SK-N-SH treated with all-trans-retinoic acid at 6 μM for 48 hours (cell line): ENCODE measurements at places on chromosomes 4 and X.
A peak's percentile ranks its signal among the peaks of the same experiment; 100 is the strongest.

GRCh38 chr4:104938624-104939023, 208.1 kb upstream of the TET2 start:
- no peak for ATAC-seq

DNA sequence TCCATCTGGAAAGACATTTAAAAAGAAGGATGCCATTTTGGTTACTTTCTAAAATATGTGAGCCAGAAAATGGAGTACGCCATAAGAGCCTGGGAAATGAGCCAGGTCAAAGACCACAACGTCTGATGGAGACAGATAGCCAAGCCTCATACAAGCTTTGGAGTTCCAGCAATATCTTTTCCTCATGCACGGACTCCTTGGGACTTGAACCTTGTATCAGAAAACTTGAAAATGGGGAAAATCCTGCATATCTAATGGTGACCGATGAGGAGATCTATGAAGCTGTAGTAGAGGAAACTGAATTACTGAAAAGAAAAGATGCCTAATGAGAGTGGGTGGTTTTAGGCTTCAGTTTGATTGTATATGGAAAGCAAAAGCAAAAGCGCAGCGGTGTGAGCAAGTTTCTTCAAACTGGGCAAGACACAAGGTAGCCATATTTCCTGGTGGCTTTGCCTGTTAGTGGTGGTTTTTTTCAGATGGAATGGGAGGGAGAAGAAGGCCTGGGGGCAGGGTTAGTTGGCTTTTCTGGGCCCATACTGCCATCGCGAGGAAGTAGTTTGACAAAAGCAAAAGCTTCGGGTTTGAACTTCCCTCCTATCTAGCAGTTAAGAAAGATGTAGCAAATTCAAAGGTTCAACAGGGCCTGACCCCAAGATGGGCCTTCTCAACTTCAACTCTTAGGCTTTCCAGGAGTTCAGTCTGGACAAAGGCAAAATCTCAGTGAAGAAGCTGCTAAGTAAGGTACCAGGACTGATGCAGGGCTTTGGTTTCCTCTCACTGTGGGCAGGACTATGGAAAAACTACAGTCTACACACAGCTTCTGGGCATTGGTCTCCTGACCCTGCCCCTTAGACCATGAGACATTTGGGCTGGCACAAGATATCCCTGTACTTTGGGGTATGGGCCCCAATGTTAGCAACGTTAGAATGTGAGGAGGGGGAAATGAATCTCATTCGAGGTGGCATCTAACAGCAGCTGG, 210.0 kb upstream of the STK26 start:
- ATAC-seq, result peak; percentile 45

GRCh38 chr4:53716471-53717063, 125.3 kb upstream of the LNX1 start:
- ATAC-seq, result no peak

GRCh38 chr4:3361896-3362295, 69.1 kb downstream of the RGS12 start:
- no peak for ATAC-seq

- peak; percentile 5; the same call in 1 of the 3 replicates for ATAC-seq
Measured at GRCh38 chr4:94544811-94545210, 93.1 kb downstream of the PDLIM5 start.

GRCh38 chr4:147816382-147817254, 84.7 kb downstream of the ARHGAP10 start:
- ATAC-seq, result no peak

DNA sequence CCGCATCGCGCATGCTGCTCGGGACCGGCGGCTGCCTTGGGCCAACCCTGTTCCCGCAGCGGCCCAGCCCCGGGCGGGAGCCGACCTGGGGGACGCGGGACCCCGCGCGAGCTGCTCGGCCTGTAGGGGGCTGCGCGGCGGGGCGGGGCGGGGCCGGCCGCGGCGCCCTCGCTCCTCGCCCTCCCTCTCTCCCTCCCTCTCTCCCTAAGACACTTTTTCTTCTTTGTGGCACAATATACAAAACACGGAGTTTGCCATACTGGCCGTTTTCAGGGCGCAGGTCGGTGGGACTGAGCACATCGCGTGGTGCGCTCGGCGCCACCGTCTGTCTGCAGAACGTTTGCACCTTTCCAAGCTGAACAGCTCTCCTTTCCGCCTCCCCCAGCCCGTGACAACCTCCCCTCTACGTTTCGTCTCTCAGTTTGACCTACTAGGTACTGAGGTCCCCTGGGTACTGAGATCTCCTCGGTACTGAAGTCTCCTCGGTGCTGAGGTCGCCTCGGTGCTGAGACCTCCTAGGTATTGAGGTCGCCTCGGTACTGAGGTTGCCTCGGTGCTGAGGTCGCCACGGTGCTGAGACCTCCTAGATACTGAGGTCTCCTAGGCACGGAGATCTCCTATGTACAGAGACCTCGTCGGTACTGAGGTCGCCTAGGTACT, 261.1 kb upstream of the PLCXD1 start:
- ATAC-seq, result peak; percentile 8; the same call in 2 of the 3 replicates

GRCh38 chr4:142773505-142773904, 72.6 kb downstream of the INPP4B start:
- ATAC-seq, result no peak

DNA sequence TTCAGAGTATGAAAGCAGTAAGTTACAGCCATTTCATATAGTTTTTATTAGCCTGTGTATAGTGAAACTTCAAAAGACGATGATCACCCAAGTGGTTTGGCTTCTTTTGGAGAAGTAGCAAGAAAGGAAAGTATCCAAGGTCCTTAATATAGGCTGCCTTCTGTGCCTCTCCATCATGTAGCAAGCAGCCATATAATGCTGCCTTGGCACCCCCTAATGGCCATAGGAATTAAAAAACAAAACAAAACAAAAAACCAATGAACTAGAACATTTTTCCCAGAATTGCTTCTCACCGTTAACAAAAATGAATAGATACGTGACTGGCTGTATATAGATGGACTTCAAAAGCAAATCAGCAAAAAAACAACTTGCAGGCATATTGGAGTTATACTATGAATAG, 18.9 kb downstream of the LAMP2 start:
- ATAC-seq, result peak; percentile 42; the same call in 2 of the 3 replicates

- ATAC-seq, result no peak
Measured at GRCh38 chr4:5554376-5554775, 154.0 kb downstream of the EVC2 start.

- no peak for ATAC-seq
Measured at GRCh38 chr4:76881375-76881774, 16.6 kb downstream of the SOWAHB start.

GRCh38 chrX:95718746-95719145, 965.9 kb upstream of the DIAPH2 start:
- no peak for ATAC-seq

DNA sequence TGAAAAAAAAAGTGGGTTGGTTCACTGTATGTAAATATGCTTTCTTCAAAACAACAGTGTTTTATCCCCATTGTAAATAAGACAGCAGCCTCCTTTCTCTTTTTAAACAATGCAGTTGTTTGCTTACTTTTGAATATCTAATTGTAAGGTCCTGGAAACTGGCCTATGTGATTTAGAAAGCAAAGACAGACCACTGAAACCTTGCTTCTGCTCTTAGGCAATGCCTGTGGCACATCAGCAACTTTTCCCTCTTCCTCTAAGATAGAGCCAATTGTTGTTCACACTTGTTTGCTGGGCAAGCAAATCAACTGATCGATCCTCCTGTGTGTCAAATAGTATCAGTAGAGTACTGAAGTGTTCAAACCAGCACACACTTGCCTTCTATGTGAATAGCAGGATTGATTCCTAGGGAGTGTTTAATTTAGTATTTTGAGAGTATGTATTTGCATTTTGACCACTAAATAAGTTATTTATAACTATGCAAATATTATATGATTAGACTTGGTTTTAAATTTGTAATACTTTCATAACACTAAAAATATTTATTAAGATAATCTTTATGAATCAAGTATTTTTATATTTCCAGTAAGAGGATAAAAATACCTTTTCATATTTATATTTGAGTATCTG, 55.4 kb upstream of the GRPR start:
- no peak for ATAC-seq

GRCh38 chrX:12329476-12329875, 191.2 kb downstream of the FRMPD4 start:
- ATAC-seq, result no peak

DNA sequence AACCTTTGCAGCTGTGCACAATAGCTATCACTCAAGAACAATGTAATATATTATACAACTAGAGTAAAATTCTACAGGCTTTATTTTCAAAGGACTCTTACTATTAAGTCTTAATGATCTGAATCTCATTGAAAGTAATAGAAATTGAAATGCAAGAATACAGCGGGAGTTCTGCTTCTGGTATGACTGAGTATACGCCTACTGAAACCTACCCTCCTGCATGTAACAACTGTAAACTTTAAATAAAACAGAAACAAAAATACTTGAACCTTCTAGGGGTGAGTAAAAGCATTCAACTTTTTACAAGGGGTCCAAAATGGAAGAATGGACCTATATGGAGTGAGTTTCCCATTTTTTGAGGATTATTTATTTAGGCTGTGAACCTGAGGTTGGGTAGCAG, 13.5 kb downstream of the DCHS2 start:
- ATAC-seq, result no peak

DNA sequence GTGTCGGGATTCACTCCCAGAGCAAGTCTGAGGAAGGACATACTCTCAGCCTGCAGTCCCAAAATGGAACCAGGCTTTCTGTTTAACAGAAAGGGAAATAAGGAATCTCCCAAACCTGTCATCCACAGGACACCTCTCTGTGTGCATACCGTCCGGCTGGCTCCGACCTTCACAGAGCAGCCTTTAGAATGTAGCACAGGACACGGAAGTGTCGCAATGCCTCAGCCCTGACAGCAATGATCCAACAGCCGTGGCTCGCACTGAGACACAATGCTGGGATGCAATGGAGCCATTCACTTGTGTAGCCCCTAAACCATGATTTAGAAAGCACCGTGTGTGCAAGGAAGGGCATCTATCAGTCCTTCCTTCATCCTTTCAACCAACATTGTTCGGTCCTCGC, 15.5 kb upstream of the HELT start:
- ATAC-seq, result no peak

GRCh38 chrX:68992821-68993397, 164.1 kb downstream of the EFNB1 start:
- no peak for ATAC-seq

- no peak for ATAC-seq
Measured at GRCh38 chr4:168790898-168791297, 219.2 kb downstream of the CBR4 start.

DNA sequence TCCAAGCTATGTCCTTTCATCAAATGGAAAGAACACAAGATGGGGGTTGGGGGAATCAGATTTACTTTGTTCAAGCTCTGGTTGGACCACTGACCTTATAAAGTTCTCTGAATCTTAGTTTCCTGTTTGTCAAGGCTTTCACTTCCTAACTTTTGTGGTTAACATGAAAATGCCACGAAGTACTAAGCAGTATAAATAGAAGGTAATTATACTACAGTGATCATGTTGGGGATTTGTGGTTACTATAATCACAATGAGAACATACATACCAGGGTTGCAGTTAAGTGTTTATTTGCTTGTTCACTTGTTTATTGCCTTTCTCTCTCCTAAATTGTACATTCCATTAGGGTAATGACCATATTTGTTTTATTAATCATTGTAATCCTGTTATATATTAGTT, 53.2 kb downstream of the SPRY1 start:
- ATAC-seq, result no peak

DNA sequence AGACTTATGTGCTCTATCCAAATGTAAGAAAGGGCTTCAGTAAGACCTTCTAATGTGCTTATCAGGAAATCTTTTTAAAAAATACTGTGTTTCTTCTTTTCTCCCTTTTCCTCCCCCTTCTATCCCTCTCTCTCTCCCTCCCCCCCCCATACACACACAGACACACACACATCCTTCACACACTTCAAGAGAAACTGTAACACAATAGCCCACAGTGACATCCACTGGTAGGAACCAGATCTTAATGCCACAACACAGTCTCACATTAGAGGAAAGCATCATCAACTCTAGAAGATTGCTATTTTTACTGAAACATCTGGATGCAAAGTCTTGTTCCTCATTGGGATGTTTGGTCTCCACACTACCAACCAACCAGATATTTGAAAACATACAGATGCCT, 4.6 kb downstream of the PCDH19 start:
- ATAC-seq, result no peak

GRCh38 chrX:44735498-44735897, 108.3 kb upstream of the DUSP21 start:
- ATAC-seq, result no peak

DNA sequence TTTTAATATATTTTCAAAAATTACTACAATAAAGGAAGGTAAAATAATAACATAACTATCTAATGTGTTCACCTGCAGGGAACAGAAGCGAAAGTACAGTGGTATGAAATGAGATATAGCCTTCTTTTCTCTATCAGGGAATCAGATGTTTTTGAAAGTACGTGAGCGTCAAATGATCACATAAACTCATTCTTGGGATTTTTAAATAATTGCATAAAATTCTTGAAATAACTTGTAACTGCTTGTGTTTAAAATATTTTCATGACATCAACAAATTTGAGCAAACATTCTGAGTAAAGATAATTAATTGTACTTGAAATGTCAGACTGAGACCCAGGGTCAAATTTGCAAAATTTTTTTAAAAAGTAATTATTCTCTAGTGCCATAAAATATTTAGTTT, 193.5 kb upstream of the NEIL3 start:
- ATAC-seq, result no peak

- ATAC-seq, result no peak
Measured at GRCh38 chr4:124854968-124855367, 142.4 kb upstream of the ANKRD50 start.

DNA sequence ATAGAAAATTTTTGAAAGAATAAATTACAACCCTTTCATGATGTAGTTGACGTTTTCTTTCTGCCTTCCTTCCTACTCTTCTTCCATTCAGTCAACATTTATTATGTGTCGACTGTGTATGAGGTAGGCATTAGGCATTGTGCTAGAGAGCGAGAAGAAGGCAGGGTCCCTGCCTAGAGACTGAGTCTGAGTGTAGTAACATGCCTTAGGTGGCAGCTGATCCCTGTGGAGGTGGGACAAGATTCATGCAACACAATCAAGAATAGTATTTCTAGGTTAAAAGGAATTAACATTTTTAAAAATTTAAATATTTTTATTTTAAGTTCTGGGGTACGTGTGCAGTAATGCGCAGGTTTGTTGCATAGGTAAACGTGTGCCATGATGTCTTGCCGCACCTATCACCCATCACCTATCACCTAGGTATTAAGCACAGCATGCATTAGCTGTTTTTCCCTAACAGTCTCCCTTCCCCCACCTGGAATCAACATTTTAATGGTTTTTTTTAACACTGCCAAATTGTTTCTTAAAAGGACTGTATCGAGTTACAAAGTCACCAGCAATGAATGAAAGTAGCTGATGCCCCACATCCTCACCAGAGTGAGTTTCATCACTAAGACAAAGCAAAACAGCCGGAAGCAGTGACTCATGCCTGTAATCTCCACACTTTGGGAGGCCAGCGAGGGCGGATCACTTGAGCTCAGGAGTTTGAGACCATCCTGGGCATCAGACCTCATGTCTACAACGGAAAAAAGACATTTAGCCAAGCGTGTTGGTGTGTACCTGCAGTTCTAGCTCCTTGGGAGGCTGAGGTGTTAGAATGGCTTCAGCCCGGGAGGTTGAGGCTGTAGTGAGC, 84.0 kb downstream of the WWC2 start:
- peak; percentile 99 for ATAC-seq

DNA sequence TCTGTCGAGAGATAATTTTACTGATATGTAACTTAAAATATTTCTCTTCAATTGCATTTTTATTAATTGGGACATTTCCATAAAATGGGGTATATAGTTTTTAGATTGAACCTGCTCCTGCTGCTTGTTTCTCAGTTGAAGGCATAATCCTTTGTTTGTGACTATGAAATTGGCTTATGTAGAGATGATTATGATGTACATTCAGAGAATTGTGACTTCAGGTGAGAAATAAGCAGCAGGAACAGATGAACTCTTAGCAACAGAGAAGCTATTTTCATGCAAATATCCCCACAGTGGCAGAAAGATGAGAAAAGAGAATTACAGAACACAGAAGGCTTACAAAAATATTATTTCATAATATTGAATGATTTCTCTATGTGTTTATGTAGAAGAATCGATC, 1499.5 kb upstream of the ADGRL3 start:
- ATAC-seq, result no peak
